ENCODE measurements at places on chromosomes 5 and 9.

DNA sequence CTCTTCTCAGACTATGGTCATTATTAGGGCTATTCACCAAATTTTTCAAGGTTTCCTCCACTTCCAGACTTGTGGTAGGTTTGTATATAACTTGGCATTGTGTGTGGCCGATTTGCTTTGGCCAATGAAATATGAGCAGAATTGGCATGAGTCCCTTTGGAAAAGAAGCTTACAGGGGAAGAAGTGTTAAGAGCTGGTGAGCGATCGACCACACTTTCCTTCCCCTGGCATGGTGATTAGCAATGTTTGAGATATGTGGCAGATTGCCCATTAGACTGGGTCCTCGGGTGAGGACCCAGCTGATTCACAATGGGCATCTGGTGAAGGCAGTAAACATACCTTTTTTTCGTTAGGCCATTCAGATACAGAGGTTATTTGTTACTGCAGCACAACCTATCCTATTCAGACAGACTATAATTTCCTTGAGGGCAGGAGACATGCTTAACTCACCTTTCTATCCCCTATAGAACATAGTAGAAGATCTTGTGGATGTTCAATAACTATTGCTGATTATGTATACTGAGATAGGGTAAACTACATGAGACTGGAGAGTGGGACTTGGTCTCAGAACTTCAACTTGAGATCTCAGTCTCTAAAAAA, 62.8 kb upstream of the KLF9 start:
- DNase-seq = no peak

DNA sequence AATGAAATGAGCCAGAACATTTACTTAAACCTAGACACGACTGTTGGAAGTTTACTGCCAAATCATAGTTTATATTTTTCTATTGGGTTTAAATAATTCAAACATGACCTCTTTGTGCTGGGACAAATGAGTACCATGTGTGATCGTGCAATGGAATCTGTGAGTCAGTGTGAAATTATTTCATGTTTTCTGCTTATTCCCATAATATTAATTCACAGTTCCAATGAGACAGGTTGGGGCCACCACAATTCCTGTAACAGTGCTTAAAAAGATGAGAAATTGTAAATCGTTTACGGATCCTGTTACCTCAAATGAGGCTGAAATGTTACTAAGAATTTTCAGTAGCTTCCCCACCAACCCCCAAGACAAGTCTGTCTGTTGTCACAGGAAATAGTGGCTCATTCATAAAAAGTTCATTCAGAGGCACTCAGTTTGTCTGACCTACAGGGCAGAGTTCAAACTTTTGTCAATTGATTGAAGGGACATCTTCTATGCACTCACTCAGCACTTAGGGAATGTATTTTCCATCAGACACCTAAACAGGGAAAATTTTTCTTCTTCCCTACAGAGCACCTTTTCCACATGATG, 563.9 kb upstream of the ADAMTS16 start:
- DNase-seq = no peak

- no peak for DNase-seq
Observed at GRCh38 chr9:14097666-14098415, 216.1 kb downstream of the NFIB start.

GRCh38 chr9:136056546-136057235, 38.4 kb downstream of the NACC2 start:
- no peak for DNase-seq

DNA sequence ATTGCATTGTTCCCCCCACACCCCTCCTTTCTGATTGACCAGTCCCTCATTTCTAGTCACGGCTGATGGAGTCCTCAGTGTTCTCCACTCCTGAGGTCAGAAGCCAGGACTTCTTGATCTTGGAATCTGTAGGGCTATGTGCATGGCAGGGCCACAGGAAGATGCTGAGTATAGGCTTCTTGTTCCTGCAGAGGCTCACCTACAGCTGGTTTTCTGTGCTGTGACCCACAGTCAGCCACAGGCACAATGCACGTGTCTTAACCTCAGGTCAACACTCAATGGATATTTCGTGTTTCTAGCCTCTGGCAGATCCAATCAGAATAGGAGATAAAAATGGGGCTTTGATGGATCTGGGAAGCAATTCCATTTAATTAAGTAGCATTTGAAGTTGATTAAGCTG, 14.3 kb upstream of the CXCL14 start:
- DNase-seq = no peak
